ENCODE measurements at places on chromosomes 5 and 9. TPM values are rescaled to one million over a fixed set of nuclear protein-coding genes. Genes with fewer than 3 reads are reported as not detected.

DNA sequence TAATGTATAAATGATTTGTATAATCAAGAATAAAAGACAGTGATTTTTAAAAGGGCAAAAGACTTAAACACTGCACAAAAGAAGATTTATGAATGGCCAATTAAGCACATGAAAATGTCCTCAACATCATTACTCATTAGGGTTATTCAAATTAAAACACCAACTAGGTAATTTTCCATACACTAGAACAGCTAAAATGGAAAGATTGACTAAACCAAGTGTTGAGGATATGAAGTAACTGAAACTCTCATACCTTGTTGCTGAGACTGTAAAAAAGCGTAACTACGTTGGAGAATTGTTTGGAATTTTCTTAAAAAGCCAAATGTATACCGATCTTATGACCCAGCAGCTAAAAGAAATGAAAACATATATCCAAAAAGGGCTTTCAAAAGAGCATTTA is 144.9 kb downstream of the SGCD start:
- DNase-seq = no peak

GRCh38 chr5:126692971-126693370 is 84.0 kb upstream of the LMNB1 start:
- no peak for DNase-seq

DNA sequence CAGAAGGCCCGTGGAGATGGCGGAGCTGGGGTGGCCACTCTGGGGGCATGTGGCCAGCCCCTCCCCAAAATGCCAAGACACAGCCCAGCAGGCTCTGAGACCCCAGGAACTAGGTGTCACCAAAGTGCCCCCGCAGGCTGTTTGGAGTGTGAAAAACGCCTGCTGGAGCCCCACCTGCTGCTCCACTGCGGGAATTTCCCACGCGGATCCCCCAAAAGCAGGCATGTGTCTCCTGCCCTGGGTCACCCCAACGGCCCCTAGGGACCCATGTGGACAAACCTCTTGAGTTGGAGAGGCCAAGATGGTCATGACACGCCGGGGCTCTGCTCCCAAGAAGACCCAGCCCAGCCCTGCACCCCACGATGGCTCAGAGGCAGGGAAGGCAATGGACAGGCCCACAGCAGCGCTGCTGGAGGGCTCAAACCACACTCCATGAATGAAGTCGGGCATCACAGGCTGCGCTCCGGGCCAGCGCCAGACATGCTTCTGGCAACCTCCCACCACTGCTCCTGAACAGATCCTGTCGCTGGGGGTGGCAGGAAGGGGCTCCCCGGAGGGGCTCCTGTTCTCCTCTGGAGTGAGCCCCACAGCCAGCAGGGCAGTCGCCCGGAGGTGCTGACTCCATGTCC is 15.3 kb downstream of the NOTCH1 start:
- no peak for DNase-seq

The NOXA1 gene
- total RNA-seq = 1.9 TPM

The KLHL9 gene
- total RNA-seq = 11.2 TPM

The YTHDC2 gene
- total RNA-seq = 13.4 TPM

The PCDH1 gene
- 17.2 TPM for total RNA-seq

The SLC1A3 gene
- total RNA-seq = 105 TPM
